ENCODE measurements at places on chromosomes 7 and 10. TPM values are rescaled to one million over a fixed set of nuclear protein-coding genes. Genes with fewer than 3 reads are reported as not detected.

Gene NRG3
- 10.6 TPM for total RNA-seq

Gene FXYD4
- total RNA-seq: not detected

Gene NAT16
- not detected for total RNA-seq

Gene PTPRE
- total RNA-seq: 28.8 TPM

Gene CPN1
- not detected for total RNA-seq

All from bladder microvascular endothelial cell (primary cell).